Prostate gland (tissue), 2 donors: ENCODE measurements at places on chromosomes 16 and 17. TPM values are rescaled to one million over a fixed set of nuclear protein-coding genes. Genes with fewer than 3 reads are reported as not detected.
A peak's percentile ranks its signal among the peaks of the same experiment; 100 is the strongest.

The OR1A1 gene
- not detected for total RNA-seq

The C16orf74 gene
- total RNA-seq: 19.3 TPM

The CCL13 gene
- not detected for total RNA-seq

The C17orf100 gene
- 6.1 TPM for total RNA-seq

- no peak for DNase-seq
Measured at GRCh38 chr17:35293151-35293847, 50.4 kb downstream of the SLFN5 start.

DNA sequence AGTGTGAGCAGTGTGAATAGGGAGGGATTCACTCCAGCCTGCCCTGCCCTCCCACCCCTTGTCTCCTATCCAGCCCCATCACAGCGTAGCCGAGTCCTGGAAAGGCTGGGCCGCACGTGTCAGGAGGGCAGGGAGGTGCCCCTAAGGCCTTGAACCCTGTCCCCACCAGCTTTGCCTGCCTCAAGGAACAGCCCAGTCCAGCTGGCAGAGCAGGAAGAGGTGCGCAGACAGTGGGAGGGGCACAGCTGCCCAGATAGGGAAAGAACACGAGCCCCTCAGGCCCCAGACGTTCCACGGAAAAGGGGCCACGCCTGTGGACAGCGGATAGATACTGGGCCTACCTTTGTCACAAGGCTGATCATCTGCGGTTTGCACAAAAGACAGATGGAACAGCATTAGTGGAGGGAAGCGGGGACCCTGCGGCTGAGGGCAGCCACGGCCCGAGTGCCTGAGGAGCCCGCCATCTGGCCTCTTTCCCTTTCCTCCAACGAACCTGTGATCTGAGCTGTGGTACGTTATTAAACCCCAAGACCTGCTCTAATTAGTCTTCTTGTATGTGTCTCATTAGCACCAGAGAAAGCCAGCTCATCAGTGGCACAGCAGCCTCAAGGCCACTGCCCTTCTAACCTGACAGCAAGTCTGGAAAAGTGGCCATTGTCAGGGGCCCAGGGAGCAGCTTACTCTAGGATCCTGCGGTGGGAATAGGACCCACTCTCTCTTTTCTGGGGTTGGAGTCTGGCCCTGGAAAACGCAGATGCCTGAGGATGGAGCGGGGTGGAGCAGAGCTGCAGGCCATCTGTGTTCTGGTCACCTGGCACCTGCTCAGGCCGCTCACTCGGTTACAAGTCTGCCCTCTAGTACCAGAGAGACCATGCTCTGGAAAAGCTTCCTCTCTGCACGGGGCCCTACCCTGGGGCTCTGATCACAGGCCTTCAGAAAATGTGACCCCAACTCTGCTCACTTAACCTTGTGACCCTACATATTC lies 16.3 kb downstream of the MPP3 start:
- DNase-seq: no peak

DNA sequence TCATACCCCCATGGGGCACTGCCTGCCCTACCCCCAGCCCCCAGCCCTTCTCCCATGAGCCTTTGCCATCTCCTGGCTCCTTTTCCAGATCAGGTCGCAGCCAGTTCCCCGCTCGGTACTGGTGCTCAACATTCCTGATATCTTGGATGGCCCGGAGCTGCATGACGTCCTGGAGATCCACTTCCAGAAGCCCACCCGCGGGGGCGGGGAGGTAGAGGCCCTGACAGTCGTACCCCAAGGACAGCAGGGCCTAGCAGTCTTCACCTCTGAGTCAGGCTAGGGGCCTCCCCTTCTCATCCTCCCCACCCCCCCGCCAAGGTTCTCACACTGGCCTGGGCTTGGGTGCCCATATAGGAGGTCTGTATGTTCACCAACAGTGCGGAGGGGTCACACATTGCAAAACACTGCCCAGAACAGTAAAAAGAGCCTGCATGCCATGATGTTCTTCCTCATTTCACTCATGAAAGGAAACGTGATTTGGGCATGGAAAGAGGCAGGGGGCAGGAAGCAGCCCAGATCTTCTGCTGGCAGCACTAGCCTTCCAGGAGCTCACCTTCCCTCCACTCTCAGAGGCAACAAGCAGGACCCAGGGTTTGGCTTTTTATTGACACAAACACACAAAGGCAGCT lies 7.5 kb downstream of the IFI35 start:
- DNase-seq: no peak

GRCh38 chr17:43439041-43439440 lies 40.2 kb downstream of the ARL4D start:
- no peak for DNase-seq

- no peak for DNase-seq
Measured at GRCh38 chr17:79705674-79706073, 25.1 kb upstream of the ENPP7 start.

- DNase-seq: no peak
Measured at GRCh38 chr16:49701065-49701685, 154.7 kb downstream of the ZNF423 start.

DNA sequence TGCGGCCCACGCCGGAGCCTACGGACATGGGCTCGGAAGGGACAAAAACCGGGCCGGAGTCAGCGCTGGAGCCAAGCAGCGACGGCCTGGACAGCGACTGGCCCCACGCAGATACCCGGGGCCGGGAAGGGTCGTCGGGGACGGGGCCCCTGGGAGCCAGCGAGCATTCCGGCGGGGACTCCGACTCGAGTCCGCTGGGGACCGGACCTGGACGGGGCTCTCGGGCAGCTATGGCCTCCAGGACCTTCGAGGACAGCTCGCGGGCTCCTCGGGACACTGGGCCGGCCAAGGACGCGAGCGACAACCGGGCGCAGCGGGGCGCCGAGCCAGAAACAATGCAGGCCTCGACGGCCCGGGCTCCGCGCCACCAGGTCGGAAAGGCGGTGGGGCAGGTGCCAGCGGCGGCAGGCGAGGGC lies 1.0 kb downstream of the MYO15B start:
- peak; percentile 25 for DNase-seq

GRCh38 chr16:12907670-12908233 lies 6.4 kb downstream of the SHISA9 start:
- no peak for DNase-seq

DNA sequence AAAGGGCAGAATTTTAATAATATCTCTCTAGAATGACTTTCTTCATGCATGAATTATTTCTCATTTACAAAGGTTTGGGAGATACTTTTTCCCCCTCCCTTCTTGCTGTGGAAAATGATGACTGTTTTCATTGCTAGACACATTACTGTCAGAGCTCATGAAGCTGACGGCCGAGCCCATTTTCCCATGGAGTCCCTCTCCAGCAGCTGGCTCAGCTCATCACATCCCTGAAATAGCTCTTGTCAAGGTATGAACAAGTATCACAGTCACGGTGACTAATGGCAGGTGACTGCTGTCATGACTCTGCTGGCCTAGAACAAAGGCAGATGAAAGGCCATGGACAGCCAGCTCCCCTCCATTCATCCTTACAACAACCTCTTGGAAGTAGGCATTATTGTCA lies 208.1 kb downstream of the ABCC12 start:
- no peak for DNase-seq
